ENCODE measurements at places on chromosomes 6 and 20.

- no peak for DNase-seq
Measured at GRCh38 chr20:48339986-48340882, 487.6 kb downstream of the PREX1 start.

- DNase-seq, result no peak
Measured at GRCh38 chr6:109322825-109323224, 59.4 kb downstream of the CD164 start.

DNA sequence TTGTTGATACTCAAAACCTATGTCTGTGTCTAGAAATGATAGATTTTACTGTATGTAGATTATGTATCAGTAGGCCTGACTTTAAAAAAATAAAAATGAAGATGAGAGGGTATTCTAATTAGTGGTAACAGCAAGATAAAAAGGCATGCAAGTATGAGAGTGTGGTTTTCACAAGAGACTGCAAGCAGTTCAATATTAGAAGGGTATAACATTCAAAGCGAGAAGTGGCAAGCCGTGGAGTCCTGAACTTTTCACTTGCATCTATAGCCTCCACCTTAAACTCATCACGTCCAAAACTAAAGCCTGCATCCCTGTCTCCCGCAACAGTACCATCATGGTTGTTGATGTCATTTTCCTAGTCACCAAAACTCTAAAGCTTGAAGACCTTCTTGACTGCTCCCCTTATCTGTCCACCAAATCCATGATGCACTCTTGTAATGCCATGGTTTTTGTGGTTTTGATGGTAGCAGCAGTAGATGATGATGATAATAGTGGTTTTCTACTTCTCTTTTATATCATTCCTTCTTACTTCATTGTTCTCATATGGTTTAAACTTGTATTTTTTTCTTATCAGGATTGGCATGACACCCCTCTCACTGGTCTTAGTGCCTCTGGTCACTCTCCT, 9.2 kb upstream of the CGA start:
- DNase-seq, result no peak

DNA sequence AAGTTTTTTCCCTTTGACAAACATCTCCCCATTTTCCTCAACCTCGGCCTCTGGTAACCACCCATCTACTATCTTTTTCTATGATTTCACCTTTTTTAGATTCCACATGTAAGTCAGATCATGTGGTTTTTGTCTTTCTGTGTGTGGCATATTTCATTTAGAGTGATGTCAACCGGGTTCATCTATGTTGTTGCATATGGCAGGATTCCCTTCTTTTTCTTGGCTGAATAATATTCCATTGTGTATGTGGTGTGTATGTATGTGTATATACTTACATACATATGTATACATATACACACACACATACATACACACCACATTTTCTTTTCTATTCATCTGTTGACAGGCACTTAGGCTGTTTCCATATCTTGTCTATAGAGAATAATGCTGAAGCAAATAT, 22.2 kb upstream of the PHIP start:
- DNase-seq, result no peak

- DNase-seq, result no peak
Measured at GRCh38 chr6:87932361-87932760, 115.3 kb upstream of the SPACA1 start.

DNA sequence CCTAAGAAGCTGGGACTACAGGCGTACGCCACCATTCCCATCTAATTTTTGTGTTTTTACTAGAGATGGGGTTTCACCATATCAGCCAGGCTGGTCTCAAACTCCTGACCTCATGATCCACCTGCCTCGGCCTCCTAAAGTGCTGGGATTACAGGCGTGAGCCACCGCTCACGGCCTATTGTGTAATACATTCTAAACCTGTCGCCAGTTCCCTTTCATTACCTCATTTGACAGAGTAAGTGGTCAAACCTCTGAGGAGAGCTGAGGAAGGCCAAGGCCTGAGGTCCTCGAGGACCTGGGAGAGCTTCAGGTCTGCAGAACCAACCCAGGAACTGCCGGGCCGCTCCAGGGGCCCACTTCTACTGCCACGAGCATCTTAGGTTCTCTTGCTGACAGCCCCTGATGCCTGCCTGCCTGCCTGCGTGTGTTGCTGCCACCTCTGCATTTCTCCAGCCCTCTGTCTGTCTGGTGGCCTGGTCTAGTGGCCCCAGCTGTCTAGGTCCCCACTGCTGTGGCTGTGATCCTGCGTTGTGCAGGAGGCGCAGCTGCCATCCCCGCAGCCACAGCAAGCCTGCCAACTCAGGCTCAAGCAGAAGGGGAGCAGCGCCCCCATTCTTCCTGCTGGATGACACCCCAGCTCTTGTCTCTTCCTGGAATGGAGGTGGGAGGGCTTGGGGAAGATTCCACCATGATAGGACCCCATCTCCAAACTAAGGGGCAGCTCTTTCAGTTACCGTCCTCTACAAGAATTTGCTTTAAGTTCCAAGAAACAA, 45.3 kb downstream of the PRR18 start:
- DNase-seq, result no peak

- no peak for DNase-seq
Measured at GRCh38 chr6:14658030-14658429, 540.5 kb downstream of the CD83 start.

- DNase-seq, result no peak
Measured at GRCh38 chr20:19926591-19926990, 90.6 kb upstream of the NAA20 start.

DNA sequence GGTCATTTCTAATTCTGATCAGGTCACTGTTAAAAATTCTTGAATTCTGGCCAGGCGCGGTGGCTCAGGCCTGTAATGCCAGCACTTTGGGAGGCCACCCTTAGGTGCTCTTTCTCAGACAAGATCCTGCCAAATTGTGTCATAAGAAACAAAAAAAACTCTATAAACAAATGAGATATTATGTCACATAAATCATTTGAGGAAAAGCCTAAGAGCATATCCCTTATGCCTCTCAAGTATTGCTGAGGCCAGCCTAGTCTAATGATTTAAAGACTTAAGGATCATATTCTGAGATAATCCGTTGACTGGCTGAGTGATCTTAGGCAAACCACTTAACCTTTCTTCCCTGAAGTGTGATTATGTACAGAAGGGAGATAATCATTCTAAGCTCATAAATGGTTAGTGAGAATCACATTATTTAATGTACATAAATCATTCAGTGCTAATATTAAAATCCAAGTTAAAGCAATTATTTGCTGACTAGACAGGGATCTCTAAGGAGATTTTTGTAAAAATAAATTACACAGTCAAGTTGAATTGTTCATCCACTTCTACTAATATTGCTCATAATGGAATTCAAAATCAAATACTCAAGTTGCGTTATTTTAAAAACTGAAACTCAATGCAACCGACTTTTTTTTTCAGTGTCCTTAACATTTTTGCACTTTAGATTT, 365.4 kb downstream of the PHF3 start:
- DNase-seq, result no peak

GRCh38 chr6:149153100-149153499, 164.4 kb upstream of the TAB2 start:
- DNase-seq, result no peak

DNA sequence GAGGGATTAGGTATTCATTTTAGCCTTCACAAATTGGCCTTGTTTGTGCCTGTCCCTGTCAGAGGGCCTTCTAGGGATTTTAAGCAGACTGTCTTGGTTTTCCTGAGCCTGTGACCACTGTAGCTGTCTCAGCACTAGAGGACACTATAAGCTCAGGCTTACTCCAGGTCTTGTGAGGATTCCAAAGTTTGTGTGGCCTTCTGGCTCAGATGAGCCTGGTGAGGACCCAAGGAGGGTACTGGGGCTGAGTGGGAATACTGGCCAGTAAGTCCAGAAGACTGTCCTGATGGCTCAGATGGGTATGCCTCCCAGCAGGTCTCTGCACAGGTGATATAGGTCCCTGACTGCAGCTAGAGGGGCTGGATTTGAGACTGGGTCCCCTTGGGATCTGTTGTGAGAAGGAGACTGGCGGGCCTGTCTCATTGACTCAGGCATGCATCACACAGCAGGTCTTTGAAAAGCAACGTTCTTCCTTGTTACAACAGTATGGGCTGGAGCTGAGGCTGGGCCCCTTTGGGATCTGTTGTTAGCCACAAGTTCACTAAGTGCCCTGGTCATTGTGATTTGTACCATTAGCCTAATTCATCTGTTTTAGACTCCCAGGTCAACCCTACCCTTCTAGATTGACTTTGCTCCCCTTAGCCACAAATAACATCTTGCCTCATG, 26.3 kb upstream of the TFB1M start:
- DNase-seq, result no peak

DNA sequence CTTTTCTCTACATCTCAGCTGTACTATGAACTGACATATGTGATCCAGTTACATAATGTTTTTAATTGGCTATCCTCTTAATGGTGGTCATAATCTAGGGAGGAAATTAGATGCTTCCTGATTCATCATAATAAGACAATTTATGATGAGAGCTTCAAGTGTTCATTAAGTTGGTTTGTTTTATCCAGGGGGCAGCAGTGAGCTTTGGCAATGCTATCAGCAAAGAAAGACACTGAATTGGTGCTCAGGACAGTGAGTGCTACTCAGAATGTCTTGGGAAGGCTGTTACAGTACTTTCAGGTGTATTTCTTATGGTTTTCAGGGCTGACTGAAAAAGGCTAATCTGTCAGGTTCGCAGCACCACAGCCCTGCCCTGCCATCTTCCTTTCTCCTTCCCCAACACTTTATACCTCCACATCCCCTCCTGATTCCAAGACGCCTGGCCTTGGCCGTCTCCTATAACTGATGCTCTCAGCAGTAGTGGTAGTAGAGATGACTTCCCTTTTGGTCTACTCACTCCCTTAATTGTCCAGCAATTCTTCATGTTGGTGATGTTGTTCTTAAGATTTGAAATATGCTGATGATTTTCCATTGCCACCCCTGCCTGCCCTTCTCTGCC, 67.0 kb upstream of the TNFAIP3 start:
- no peak for DNase-seq

DNA sequence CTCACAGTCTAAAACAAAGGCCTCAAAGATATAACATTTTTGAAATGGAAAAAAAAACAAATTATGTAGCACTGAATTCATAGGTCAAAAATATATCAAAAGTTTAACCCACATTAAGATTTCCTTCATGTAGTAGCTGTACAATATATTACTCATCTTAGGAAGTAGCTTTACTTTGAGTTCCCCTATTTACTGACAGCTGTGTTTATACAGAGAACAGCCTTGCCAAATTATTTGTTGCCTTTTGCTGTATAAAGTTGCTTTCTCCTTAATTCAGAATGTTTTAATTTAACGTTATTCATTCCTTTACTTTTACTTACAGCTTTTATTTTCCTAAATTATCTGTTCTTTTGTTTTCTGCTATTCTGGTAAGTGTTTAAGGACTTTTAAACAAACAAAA, 181.0 kb downstream of the COL12A1 start:
- no peak for DNase-seq

- no peak for DNase-seq
Measured at GRCh38 chr20:48783533-48784272, 44.1 kb downstream of the PREX1 start.

- no peak for DNase-seq
Measured at GRCh38 chr6:136038531-136038930, 187.0 kb downstream of the PDE7B start.

DNA sequence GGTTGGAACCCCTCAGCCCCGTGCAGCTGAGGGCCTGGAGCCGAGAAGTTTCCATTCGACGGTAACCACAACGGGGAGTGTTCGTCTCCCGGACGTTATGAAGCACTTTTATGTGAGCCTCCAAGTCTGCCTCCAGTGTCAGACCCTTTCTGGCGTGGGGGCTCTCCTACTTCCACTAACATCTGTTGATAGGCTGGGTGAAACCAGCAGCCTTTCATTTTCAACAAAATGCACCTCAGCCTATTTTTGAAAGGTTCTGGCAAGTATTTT, 257.4 kb downstream of the THBS2 start:
- no peak for DNase-seq

GRCh38 chr20:41352666-41353065, 12.0 kb downstream of the LPIN3 start:
- DNase-seq, result no peak

- DNase-seq, result no peak
Measured at GRCh38 chr20:10157549-10157948, 61.1 kb upstream of the SNAP25 start.

GRCh38 chr20:3420211-3420707, 12.8 kb upstream of the DNAAF9 start:
- DNase-seq, result no peak

GRCh38 chr6:159623156-159623555, 69.9 kb downstream of the SOD2 start:
- DNase-seq, result no peak

- no peak for DNase-seq
Measured at GRCh38 chr20:21702016-21702415, 3.4 kb upstream of the PAX1 start.

DNA sequence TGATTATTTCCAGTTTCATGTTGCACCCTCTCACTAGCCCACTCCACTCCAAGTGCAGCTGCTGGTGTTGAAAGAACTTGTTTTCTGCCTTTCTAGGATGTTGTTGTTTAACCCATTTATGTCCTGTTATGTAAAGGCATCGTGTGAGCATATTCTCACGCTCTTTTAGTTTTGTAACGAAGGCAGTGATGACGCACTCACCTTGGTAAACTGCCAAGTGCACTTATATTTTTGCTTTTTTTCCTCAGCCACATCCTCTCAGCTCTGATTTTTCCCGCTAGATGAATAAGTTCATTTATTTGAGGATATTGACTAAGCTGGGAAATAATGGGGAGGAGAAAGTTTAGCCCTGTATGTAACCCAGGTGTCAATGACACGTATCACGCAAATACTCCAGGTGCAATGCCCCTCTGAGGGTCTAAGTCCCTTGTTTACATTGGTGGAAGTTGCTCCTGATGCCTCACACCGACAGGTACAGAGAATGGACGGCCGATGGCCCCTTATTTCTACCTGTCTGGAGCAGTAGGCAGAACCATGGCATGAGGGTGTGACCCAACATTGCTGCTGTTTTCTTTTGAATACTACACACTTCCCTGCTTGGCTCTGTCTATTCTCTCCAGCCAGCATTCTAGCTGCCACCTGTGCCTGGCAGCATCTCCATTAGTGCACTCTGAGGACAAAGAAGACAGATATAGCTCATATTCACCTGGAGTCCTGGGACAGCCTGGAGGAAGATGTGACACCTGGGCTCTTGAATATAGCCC, 132.7 kb upstream of the SLC24A3 start:
- no peak for DNase-seq

DNA sequence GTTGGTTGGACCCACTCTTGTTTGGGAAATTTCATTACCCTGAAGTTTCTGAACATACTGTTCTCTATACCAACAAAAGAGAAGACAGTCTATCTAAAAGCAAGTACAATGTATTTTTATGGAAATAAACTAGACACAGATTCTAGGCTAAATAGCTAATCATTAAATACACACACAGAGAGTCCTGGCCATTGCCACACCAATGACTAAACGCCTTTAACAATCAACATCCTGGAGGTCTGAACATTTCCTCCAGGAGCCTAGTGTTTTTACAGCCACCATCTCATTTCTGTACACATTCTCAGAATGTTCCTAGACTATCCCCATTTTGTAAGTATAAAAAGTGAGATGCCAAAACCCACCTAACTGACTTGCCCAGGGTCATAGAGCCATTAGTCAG, 141.6 kb upstream of the RREB1 start:
- DNase-seq, result no peak

Measured in stimulated activated CD4-positive, alpha-beta T cell treated with anti-CD3 and anti-CD28 coated beads, Interleukin-12 subunit alpha, Interleukin-12 subunit beta, amount 100 ng/mL, for 24 hours (primary cell).